Muscle of leg (tissue), 16 donors: ENCODE measurements at places on chromosomes 12 and 14. TPM values are rescaled to one million over a fixed set of nuclear protein-coding genes. Genes with fewer than 3 reads are reported as not detected.
A peak's percentile ranks its signal among the peaks of the same experiment; 100 is the strongest.

The CATSPERB gene
- total RNA-seq = 0.80 TPM

The HCFC2 gene
- 35.8 TPM for total RNA-seq

The PAX9 gene
- total RNA-seq = 0.13 TPM

The OR6C2 gene
- not detected for total RNA-seq

The PCNX4 gene
- total RNA-seq = 67.3 TPM

The TMCC3 gene
- 16.3 TPM for total RNA-seq

DNA sequence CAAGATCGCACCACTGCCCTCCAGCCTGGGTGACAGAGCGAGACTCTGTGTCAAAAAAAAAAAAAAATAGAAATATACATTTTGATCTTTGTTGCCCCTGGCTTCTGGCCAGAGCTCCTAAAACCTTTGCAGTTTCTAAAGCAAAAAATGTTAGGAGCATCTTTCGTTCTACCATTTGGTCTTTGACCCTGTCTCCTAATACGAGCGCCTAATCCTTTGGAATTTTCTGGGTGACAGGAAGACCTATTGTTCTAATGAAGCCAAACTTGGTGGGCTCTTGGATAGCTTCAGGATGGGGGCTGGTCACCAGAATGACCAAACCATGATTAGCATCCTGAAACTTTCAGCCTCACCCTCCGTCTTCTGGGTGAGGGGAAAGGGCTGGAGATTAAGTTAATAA lies 32.3 kb upstream of the CLIP1 start:
- no peak for DNase-seq

GRCh38 chr12:77122236-77122635 lies 56.9 kb upstream of the E2F7 start:
- no peak for DNase-seq

GRCh38 chr12:90589956-90590355 lies 365.0 kb downstream of the CCER1 start:
- peak; percentile 35 for DNase-seq

DNA sequence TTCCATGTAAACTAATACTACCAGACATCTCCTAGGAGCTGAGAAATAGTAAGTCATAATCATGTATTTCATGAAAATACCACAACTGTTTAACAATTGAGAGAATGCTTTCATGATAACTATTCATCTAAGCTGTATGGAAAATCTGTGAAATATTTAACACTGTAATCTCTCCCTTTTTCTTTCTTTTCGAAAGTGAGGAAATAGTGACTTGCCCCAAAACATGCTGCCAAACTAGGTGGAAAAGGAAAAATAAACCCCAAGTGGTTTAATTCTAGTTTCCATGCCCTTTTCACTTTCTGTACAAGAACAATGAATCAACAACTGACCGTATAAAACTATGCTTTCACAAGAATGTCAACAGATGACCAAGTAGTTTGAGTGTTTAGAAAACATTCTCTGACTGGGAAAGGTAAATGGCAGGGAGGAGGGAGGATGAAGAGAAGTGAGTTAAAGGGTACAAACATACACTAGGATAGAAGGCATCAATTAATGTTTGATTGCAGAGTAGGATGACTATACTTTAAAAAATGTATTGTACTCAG lies 147.5 kb upstream of the AVPR1A start:
- DNase-seq = no peak

DNA sequence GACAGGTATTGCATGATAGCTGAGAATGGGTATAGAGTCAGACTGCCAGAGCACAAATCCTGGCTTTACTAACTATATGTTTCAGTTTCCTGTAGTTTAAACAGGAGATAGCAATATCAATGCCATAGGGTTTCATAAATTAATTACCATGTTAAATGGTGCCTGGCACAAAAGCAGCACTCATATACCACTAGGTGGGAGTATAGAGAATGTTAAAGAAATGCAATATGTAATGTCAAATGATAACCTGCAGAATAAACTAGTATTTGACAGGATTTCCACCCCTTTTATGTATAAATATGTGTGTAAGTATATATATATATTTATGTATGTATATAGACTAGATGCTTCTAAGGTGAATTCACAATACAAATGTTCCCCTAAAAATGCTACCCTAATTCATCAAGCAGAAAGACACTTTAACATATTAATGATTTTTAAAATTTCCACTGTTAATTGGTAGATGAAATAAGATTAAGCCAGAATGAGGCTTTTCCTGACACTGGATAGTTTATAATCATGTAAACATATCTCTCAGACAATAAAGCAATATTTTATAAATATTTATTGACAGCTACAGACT lies 8.6 kb downstream of the WDR89 start:
- no peak for DNase-seq

DNA sequence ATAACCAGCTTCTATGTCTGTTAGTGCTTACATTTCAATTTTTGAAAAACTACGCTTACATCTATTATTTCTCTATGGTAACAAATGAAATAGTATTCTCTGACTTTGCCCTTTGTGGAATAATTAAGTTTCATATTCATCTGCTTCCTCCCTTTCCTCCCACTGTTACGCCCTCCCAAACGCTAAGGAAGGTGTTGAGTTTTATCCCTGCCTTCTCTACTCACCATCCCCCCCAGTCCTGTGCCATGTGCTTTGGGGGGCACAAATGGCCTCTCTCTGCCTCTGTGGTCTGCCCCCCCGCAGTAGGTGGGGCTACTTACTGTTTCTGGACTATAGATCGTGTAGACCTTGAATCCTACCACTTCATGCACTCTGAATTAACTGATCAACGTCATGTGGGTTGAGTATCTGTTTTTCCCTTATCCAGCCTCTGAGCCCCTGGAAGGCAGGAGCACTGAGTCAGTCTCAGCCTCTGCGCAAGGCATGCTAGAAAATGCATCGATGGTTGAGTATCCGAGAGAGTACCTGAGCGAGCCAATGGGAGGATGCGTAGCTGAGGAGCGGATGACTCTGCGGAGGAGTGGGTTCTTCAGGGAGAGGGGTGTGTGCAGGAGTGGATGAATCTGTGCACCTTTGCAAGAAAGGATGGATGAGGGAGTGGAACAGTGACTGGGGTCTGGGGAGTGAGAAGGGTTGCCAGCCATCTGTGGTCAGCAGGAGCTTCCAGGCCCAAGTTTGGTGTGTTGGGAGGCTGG lies 114.5 kb upstream of the RTL1 start:
- peak; percentile 9 for DNase-seq

DNA sequence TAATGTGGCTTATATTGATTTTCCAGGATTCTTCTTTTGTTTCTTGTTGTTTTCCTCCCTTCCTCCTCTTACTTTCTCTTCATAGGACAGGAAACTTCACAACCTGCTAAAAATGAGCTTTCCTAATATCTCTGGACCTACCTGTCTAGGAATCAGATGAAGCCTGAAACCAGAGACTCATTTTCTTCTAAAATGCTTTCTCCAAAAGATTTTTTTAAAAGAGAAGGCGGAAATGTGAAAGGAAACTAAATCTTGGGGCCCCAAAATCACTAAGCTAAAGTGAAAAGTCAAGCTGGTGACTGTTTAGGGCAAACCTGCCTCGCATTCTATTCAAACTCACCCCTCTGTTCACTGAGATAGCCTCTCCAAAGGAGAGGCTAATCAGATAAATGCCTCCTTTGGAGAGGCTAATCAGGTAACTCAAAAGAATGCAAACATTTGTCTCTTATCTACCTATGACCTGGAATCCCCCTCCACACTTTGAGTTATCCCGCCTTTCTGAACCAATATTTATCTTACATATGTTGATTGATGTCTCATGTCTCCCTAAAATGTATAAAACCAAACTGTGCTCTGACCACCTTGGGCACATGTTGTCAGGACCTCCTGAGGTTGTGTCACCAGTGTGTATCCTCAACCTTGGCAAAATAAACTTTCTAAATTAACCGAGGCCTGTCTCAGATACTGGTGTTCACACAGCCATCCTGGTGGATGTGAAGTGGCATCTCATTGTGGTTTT lies 72.7 kb upstream of the HECTD1 start:
- DNase-seq = no peak

- peak; percentile 65 for DNase-seq
Observed at GRCh38 chr12:22729957-22730443, 105.0 kb downstream of the ETNK1 start.

GRCh38 chr12:40152783-40153383 lies 47.0 kb upstream of the SLC2A13 start:
- peak; percentile 54 for DNase-seq

- no peak for DNase-seq
Observed at GRCh38 chr14:89743828-89744227, 210.7 kb downstream of the EFCAB11 start.
